IMR-90 (cell line): ENCODE measurements at places on chromosomes 2 and 18. TPM values are rescaled to one million over a fixed set of nuclear protein-coding genes. Genes with fewer than 3 reads are reported as not detected.

DSG4 gene
- total RNA-seq = not detected in 2 replicates

PSD4 gene
- total RNA-seq = 0.28 and 0.36 TPM in 2 replicates

VAMP8 gene
- total RNA-seq = 0.83 and 0.90 TPM in 2 replicates

TMEM247 gene
- not detected in 2 replicates for total RNA-seq

CAPN13 gene
- total RNA-seq = not detected in 2 replicates

RBM44 gene
- total RNA-seq = 0.18 and 0.28 TPM in 2 replicates

UGT1A5 gene
- not detected in 2 replicates for total RNA-seq

OTOS gene
- total RNA-seq = not detected in 2 replicates

FRZB gene
- 0.18 and 0.28 TPM in 2 replicates for total RNA-seq

IL1F10 gene
- not detected in 2 replicates for total RNA-seq

ANKRD30BL gene
- total RNA-seq = not detected in 2 replicates

DPP10 gene
- not detected in 2 replicates for total RNA-seq

KRTCAP3 gene
- total RNA-seq = not detected in 2 replicates

UPP2 gene
- total RNA-seq = not detected in 2 replicates

GCKR gene
- under 0.01 TPM in 1 of 2 replicates, not detected in the other for total RNA-seq

RAX gene
- not detected in 2 replicates for total RNA-seq

DAPL1 gene
- not detected in 2 replicates for total RNA-seq

CYP27A1 gene
- 4.2 and 5.2 TPM in 2 replicates for total RNA-seq

CABYR gene
- 3.6 and 4.1 TPM in 2 replicates for total RNA-seq

HOXD4 gene
- total RNA-seq = not detected in 2 replicates

LOXHD1 gene
- not detected in 2 replicates for total RNA-seq

YES1 gene
- 62.0 and 96.9 TPM in 2 replicates for total RNA-seq

VWA3B gene
- not detected in 2 replicates for total RNA-seq

FAM110C gene
- not detected in 2 replicates for total RNA-seq

TTC31 gene
- 6.3 and 9.2 TPM in 2 replicates for total RNA-seq

CHCHD5 gene
- 4.8 and 8.1 TPM in 2 replicates for total RNA-seq

GPAT2 gene
- 0.28 and 0.36 TPM in 2 replicates for total RNA-seq

SLC9A4 gene
- total RNA-seq = not detected in 2 replicates

IL1R2 gene
- total RNA-seq = not detected in 2 replicates

CABLES1 gene
- 4.7 and 5.7 TPM in 2 replicates for total RNA-seq

TSGA10 gene
- 0.54 and 1.1 TPM in 2 replicates for total RNA-seq

LDLRAD4 gene
- not detected in 2 replicates for total RNA-seq

GKN2 gene
- total RNA-seq = not detected in 2 replicates

HOXD9 gene
- total RNA-seq = not detected in 2 replicates

PPIL3 gene
- total RNA-seq = 35.1 and 49.2 TPM in 2 replicates

TMEM163 gene
- total RNA-seq = not detected in 2 replicates
